ENCODE measurements at places on chromosomes 13 and 19. TPM values are rescaled to one million over a fixed set of nuclear protein-coding genes. Genes with fewer than 3 reads are reported as not detected.

Gene TSKS
- polyA plus RNA-seq = not detected

Gene CYP4F8
- polyA plus RNA-seq = not detected

Gene DNAAF3
- not detected for polyA plus RNA-seq

Gene CYP2F1
- not detected for polyA plus RNA-seq

GRCh38 chr13:37385248-37385647 lies 213.3 kb downstream of the POSTN start:
- no peak for DNase-seq
